ENCODE measurements at places on chromosomes 11 and 22.

DNA sequence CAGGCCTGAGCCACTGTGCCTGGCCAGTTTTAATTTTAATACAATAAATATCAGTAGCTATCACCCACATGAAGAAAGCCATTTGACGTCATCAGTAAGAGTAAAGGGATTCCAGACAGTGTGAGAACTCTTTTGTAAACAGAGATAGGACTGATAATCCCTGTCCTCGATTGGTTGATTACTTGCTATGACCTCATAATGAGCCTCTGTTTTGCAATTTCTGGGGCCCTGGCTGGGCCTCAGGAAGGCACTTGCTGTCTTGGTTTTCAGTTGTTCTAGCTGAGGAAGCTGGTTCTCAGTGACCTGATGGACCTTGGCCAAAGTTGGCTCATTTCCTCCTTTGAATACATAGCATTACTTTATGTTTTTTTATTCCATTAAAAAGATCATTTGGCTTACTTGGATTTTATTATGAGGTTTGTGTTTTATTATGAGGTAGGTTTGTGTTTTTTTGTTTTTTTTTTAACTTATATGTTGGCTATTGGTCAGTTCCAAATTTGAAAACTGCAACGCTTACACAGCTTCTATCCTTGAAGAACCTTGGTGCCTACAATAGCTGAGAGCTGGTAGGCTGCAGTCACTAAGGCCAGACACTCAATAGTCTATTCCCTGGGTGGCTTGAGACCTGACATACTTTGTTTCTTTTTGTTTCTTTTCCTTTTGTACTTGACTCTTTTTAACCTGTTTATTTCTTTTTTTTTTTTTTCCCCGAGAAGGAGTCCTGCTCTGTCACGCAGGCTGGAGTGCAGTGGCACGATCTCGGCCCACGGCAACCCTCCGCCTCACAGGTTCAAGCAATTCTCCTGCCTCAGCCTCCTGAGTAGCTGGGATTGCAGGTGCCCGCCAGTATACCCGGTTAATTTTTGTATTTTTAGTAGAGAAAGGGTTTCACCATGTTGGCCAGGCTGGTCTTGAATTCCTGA, 20.0 kb downstream of the MARK2 start:
- no peak for DNase-seq

GRCh38 chr11:1499261-1499890, 12.8 kb upstream of the MOB2 start:
- no peak for DNase-seq

DNA sequence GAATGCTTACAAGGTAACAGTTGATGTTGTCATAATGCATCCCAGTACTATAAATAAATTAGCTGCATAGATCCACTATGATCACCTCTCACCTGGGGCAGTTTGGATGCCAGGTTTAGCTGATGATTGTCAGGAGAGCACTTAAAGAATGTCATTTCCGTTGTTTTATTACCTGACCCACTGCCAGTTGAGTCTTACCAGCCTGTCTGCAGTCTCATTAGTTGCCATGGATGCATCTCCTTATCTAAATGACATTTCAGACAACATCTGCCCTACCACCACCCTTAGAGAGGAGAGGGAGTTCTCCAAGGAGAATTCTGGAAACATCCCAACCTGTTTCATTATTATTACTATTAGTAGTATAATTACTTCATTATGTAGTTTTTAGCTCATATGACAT, 339.1 kb upstream of the API5 start:
- no peak for DNase-seq

- peak; percentile 98 for DNase-seq
These were observed 16.4 kb upstream of the WDR74 start for GRCh38 chr11:62855571-62856332.

DNA sequence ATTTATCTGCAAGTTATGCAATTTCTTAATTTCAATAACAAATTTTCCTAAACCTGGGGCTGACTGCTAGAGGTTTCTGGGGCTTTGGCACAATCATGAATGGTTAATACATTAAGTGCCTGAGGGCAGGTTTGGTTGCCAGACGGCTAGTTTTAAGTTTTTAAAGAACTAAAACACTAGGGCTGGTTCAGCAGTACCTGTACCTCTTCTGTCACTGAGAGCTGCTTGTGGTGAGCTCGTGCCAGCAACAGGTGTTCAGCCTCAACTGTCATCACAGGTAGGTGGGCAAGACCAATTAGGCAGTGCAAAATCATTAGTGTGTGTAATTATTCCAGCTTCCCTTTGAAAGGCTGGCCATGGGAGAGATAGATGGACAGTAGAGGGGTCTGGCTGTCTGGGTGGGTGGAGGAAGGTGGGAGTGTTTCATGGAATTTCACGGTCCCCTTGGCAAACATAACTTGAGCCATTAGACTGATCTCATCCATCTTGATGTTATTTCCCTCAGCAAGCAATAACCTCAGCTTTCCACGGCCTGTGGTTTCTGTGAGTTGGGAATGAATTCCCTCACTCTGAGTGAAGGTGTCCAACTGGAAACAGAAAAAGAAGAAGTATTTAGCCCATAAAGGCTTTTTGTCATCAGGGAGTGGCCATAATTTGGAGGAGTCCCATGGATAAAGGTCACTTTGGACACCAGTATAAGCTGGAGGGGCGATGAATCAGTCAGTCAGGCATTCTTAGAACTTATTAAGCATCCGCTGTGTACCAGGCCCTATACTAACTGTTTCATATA, 114.8 kb downstream of the SNX19 start:
- no peak for DNase-seq

DNA sequence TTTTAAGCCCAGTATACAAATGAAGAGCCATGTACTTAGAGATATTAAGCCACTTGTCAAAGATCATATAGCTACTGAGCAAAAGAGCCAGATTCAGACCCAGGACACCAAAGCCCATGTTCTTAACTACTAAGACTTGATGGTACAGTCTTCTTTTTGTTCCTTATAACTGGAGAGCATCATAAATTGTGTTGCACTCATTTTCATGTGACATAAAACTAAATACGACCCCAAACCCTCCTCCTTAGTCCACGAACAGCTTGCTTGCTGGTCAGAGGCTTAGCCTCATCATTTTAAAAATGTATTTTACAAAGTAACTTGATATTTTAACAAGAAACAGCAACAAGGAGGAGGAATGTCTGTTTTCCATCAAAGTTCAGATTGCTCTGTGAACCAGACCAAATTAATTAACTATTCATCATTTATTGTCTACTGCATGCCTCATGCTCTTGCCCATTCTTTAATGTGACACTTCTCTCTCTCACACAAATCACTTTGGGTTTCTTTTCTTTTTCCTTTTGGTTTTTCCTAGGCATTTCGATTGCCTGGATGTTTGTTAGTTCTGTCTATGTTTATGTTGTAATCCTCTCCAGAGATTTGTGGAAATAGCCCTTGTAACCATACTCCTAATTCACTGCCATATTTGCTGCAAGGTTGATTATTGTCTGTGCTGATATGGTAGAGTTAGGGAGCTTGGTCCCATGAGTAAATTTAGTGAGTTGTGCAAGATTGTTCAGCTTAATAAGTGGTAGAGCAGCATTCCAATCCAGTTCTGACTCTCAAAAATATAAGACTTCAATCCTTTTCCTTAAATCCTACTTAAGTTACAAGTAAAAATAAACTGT, 8.4 kb upstream of the ARHGAP20 start:
- DNase-seq: no peak

- no peak for DNase-seq
These were observed 535.0 kb downstream of the TBC1D22A start for GRCh38 chr22:47297261-47298016.

DNA sequence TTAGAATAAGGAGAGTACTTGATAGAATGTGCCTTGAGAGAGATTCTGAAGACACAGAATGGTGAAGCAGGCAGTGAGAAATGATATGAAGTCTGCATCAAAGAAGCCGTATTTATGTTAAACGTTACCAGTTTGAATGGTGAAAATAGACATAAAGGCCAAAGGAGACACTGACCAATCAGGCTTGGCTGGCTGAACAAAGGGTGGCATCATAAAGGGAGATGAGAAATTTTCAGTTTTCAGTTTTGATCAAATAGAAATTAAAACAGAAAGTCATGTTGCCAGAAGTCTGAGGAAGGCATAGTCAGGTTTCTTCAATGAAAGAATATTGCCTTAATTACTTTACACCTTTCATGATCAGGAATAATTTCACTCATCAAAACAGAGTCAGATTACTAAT, 6.6 kb downstream of the OR51F1 start:
- DNase-seq: no peak

DNA sequence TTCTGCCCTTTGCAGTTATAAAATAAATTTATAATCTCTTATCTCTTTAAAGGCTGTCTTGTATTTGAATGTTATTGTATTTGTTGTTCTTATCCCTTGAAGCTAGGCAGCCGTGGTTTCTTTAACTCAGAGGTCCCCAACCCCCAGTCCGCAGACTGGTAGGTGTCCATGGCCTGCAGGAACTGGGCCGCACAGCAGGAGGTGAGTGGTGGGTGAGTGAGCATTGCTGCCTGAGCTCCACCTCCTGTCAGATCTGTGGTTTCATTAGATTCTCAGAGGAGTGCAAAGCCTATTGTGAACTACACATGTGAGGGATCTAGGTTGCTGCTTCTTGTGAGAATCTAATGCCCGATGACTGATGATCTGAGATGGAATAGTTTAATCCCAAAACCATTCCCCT, 380.0 kb upstream of the CCDC90B start:
- DNase-seq: no peak

- no peak for DNase-seq
These were observed 123.4 kb downstream of the C11orf58 start for GRCh38 chr11:16861862-16862261.

GRCh38 chr11:83871054-83871453, 584.9 kb upstream of the CCDC90B start:
- no peak for DNase-seq

- DNase-seq: no peak
These were observed 6.5 kb upstream of the RAB38 start for GRCh38 chr11:88181776-88182175.

- no peak for DNase-seq
These were observed 86.9 kb downstream of the PARVA start for GRCh38 chr11:12464303-12464702.

GRCh38 chr11:1231396-1232020, 8.6 kb downstream of the MUC5B start:
- no peak for DNase-seq

DNA sequence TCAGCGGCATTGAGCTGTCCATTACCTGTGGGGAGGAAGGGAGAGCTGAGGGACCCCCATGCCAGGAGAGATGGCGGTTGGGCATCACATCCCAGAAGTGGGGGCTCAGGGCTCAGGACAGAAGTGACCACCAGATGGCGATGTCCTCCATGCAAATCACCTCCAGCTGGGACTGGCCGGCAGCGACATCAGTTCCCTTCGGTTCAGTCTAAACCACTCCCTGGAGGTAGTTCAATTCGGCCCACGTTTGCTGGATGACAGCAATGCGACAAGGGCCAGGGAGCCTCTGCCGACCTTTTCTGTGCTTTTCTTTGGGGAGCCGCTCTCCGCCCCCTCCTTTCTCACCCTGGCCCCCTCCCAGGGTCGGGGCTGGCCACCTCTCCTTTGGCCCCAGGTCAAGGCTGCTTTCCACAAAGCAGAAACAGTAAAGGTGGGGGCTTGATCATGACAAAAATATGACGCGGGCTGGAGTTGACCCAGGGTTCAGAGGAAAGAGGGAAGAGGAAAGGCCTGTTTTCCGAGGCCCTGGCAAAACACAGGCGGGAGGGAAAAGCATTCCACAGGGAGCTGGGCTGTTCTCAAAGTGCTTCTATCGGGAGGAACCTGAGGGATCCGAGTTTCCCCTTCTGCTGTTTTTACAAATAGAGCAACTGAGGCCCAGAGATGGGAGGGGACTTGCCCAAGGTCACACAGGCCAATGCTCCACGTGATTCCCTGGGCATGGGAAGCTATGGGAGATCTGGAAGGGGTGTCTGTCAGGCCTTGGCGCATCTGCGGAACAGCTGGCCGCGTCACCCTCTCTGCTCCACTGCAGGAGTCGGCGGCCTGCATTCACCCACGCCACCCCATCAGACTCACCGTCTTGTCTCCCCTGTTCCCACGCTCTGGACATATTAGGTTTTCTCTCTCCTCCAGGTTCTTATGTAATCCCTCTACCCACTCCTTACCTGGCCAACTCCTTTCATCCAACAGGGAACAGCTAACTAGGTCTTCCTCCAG, 54.7 kb downstream of the FBXO7 start:
- peak; percentile 53 for DNase-seq

GRCh38 chr22:27677905-27678458, 123.6 kb downstream of the MN1 start:
- DNase-seq: no peak

GRCh38 chr11:66278363-66279091, 552 bp downstream of the CNIH2 start:
- DNase-seq: no peak

GRCh38 chr11:48142889-48143288, 73.7 kb upstream of the OR4B1 start:
- no peak for DNase-seq

GRCh38 chr11:95515371-95515770, 274.2 kb downstream of the FAM76B start:
- DNase-seq: no peak

GRCh38 chr11:130434521-130435223, 6.3 kb upstream of the ADAMTS8 start:
- DNase-seq: peak; percentile 48

GRCh38 chr11:3102641-3102921, 45.4 kb upstream of the CARS1 start:
- DNase-seq: no peak
